Right ventricle myocardium inferior (tissue), 1 donor: ENCODE measurements at places on chromosomes 5 and 9. TPM values are rescaled to one million over a fixed set of nuclear protein-coding genes. Genes with fewer than 3 reads are reported as not detected.

The CD72 gene
- 0.89 TPM for total RNA-seq

The ADAMTS16 gene
- not detected for total RNA-seq

The PCDHGC4 gene
- 2.4 TPM for total RNA-seq

The SPTLC1 gene
- total RNA-seq = 22.0 TPM

The KIF4B gene
- not detected for total RNA-seq

The GFPT2 gene
- 15.3 TPM for total RNA-seq

The PTCD2 gene
- total RNA-seq = 15.5 TPM

The PLK2 gene
- total RNA-seq = 66.4 TPM

The KIF20A gene
- 0.84 TPM for total RNA-seq

The GIN1 gene
- total RNA-seq = 17.1 TPM

The PRRX2 gene
- 0.54 TPM for total RNA-seq

The CBY3 gene
- not detected for total RNA-seq

The STK32A gene
- 1.1 TPM for total RNA-seq

The PCSK1 gene
- total RNA-seq = 0.05 TPM

The SHC3 gene
- total RNA-seq = 1.1 TPM

The IL13 gene
- not detected for total RNA-seq

The TOPORS gene
- total RNA-seq = 8.7 TPM

The WNT8A gene
- not detected for total RNA-seq

The LCN6 gene
- total RNA-seq = 22.2 TPM

The DDX4 gene
- not detected for total RNA-seq

The GPR150 gene
- total RNA-seq = not detected

The SPACA9 gene
- 4.0 TPM for total RNA-seq

The PCDHA9 gene
- not detected for total RNA-seq

The CTXN3 gene
- total RNA-seq = not detected

The SHOC1 gene
- total RNA-seq = not detected

The CDKN2A gene
- total RNA-seq = 0.49 TPM

The BNIP1 gene
- total RNA-seq = 10.0 TPM
